ENCODE measurements at places on chromosomes 7 and 10. TPM values are rescaled to one million over a fixed set of nuclear protein-coding genes. Genes with fewer than 3 reads are reported as not detected.

DNA sequence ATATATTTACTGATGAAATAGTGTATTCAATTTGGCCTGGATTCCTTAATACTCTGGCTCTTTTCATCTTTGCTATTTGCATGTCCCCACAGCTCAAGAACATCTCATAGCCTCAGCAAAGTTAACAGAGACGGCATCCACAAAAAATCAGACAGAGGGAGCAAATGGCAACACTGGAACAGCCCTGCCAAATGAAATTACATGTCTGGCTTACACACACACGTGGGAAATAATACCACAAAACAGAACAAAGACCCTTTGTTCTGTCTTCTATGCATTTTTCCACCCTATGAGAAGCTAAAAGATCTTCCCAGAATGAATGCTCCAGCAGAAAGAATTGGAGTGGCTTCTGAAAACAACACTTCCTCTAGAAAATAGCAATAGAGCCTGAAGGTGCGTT is 139.5 kb downstream of the ALOX5 start:
- no peak overlapping the region for H3K4me3 ChIP-seq
- DNase-seq, result no peak
- peaks cover 19% of the 10 kb centered on the region for H3K36me3 ChIP-seq
- no peak overlapping the region for H3K27ac ChIP-seq
- peaks cover 13% of the 10 kb centered on the region for H3K4me1 ChIP-seq

DNA sequence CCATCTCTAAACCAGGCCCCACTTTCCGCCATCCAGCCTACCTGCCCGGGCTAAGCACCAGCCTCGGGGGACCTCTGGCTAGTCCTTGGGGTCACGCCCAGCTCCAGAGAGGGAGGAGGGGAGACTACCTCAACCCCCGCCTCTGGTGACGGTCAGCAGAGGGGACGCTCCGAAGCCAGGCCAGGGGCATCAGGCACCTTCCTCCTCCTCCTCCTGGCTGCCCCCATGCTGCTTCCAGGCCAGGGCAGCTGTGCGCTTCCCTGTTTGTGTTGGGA is 4.0 kb upstream of the SMARCD3 start:
- no peaks in the 10 kb centered on the region for H3K36me3 ChIP-seq
- DNase-seq, result no peak
- H3K27ac ChIP-seq, result no peak overlapping the region
- peaks cover 32% of the 10 kb centered on the region for H3K4me1 ChIP-seq
- H3K4me3 ChIP-seq, result peak overlapping the region; percentile 68

DNA sequence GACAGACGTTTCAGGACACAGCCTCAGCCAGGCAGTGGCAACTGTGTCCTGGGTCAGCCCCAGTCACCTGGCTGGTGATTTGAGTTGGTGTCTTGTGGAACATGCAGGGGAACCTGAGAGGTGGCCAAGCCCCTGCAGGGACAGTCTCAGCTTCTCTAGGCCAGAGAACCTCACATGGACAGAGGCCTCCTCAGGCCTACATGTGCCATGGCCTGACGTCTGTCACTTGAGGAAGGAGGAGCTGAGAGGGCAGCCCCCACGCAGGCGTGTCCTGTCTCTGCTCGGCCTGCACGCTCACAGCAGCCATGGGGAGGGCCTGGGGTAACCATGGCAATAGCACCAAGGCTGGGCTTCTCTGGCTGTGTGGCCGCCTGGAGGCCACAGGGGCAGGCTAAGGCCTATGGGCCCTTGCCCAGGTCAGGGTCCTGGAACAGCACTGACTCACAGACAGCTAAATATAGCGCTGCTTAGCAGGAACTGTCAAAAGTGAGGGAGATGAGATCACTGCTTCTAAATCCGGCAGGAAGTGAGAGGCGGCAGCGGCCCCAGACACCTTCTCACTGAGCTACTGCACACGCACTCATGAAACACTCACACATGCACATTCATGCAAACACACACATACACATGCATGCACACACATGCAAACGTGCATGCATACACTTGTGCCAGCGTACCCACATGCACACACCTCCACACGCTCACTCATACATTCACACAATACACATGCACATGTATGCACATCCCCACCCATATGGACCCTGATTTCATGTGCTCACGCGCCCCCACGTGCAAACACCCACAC is 57.0 kb downstream of the YKT6 start:
- peak; percentile 41 for DNase-seq
- H3K27me3 ChIP-seq, result no peaks in the 10 kb centered on the region
- peaks cover 35% of the 10 kb centered on the region for H3K4me1 ChIP-seq
- H3K36me3 ChIP-seq, result no peaks in the 10 kb centered on the region

GRCh38 chr10:12741360-12741804 is 260.1 kb downstream of the CCDC3 start:
- no peaks in the 10 kb centered on the region for H3K27me3 ChIP-seq
- H3K36me3 ChIP-seq, result peaks cover 17% of the 10 kb centered on the region
- peak overlapping the region; percentile 78 for H3K27ac ChIP-seq
- no peak for DNase-seq
- H3K4me3 ChIP-seq, result no peak overlapping the region

GRCh38 chr10:77405771-77406241 is 231.8 kb downstream of the KCNMA1 start:
- H3K4me3 ChIP-seq, result no peak overlapping the region
- no peaks in the 10 kb centered on the region for H3K4me1 ChIP-seq
- H3K27me3 ChIP-seq, result no peaks in the 10 kb centered on the region
- no peaks in the 10 kb centered on the region for H3K36me3 ChIP-seq
- no peak overlapping the region for H3K27ac ChIP-seq

DNA sequence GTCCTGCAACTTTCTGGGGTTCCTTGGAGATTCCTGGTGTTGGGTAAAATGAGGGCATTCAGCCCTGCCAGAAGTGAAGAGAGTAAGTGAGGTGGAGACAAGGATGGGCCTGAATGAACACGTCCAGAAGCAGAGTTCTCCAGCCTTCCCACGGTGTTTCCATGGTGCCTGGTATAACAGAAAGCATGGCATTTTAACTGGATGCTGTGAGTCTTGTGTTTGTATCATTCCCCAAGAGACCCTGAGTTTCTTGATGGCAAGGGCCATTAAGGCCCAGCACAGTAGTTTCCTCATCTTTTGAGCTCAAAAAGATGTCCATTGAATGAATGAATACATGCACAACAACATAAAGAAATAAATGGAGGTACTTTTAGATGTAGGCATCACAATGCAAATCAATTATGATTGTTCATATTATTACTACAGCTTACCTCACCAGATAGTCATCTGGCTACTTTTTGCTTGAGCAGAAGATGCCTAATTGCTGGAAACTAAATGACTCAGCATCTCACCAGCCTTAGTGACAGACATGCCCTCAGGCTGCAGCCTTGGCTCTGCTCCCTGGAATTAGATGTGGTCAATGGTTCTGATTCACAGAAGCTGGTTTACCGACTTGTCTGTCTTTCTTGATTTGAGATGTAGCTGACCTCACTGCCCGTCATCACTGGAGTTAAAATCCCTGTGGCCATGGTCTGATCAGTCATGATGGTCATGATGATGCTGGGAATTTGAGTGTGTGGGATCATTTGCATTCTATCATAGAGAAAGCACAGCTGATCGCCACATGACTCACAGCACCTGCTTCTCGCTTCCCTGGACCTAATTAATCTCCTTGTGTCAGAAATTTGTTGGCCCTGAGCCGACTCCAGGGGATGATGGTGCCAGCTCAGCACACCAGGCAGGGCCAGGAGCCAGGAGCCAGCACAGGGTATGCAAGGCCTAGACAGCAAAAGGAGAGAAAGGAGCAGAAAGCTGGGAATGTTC is 83.9 kb downstream of the CXCL12 start:
- DNase-seq, result no peak
- H3K4me1 ChIP-seq, result no peaks in the 10 kb centered on the region
- no peak overlapping the region for H3K4me3 ChIP-seq
- no peaks in the 10 kb centered on the region for H3K27me3 ChIP-seq

DNA sequence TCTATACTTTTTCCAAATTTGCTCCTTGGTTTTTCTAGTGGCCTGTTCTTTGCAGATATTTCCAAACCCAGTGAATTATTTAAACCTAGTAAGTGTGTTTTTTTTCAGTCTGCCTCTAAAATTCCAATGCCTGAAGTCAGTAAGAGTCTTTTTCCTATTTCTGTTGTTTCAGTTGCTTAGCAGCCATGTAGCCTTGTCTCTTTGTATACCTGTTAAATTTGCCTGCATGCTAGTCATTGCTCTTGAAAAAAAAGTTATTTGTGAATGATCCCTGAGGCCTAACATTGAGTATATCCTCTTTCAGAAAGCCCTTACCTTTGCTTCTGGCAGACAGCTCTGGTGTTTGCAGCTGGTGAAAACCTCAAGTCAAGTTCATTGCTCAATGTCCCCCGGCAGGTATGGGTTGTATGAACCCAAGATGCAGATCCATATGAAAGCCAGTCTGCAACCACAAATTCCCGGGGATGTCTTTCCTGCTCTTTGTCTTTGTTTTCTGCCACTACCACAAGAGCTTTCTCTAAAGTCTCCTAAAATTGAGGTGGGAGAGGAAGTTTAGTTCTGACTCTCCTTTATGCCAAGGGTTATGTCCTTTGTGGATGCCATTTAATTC is 35.7 kb downstream of the CH25H start:
- no peak overlapping the region for H3K27ac ChIP-seq
- H3K4me3 ChIP-seq, result no peak overlapping the region
- H3K36me3 ChIP-seq, result no peaks in the 10 kb centered on the region
- peaks cover 12% of the 10 kb centered on the region for H3K27me3 ChIP-seq
- H3K4me1 ChIP-seq, result no peaks in the 10 kb centered on the region

GRCh38 chr10:99364125-99364524 is 35.0 kb downstream of the CNNM1 start:
- no peaks in the 10 kb centered on the region for H3K36me3 ChIP-seq
- H3K27me3 ChIP-seq, result no peaks in the 10 kb centered on the region

GRCh38 chr7:3780525-3780924 is 479.5 kb downstream of the SDK1 start:
- no peak overlapping the region for H3K4me3 ChIP-seq
- peaks cover 3% of the 10 kb centered on the region for H3K36me3 ChIP-seq
- DNase-seq, result no peak
- no peak overlapping the region for H3K27ac ChIP-seq
- no peaks in the 10 kb centered on the region for H3K4me1 ChIP-seq
- peaks cover 23% of the 10 kb centered on the region for H3K27me3 ChIP-seq

GRCh38 chr10:103067956-103068355 is 125.1 kb downstream of the NT5C2 start:
- H3K4me1 ChIP-seq, result peaks cover 33% of the 10 kb centered on the region
- H3K27me3 ChIP-seq, result no peaks in the 10 kb centered on the region
- no peak overlapping the region for H3K4me3 ChIP-seq
- H3K36me3 ChIP-seq, result no peaks in the 10 kb centered on the region
- H3K27ac ChIP-seq, result no peak overlapping the region
- DNase-seq, result no peak

GRCh38 chr10:72525277-72525676 is 100.6 kb downstream of the MICU1 start:
- no peaks in the 10 kb centered on the region for H3K27me3 ChIP-seq
- no peaks in the 10 kb centered on the region for H3K4me1 ChIP-seq
- no peak overlapping the region for H3K27ac ChIP-seq
- no peak overlapping the region for H3K4me3 ChIP-seq
- peaks cover 3% of the 10 kb centered on the region for H3K36me3 ChIP-seq

GRCh38 chr7:149598721-149599308 is 101.2 kb upstream of the ZNF746 start:
- peaks cover 57% of the 10 kb centered on the region for H3K36me3 ChIP-seq
- peak overlapping the region; percentile 79 for H3K27ac ChIP-seq
- H3K4me1 ChIP-seq, result peaks cover 30% of the 10 kb centered on the region
- no peaks in the 10 kb centered on the region for H3K27me3 ChIP-seq
- no peak overlapping the region for H3K4me3 ChIP-seq
- DNase-seq, result no peak

DNA sequence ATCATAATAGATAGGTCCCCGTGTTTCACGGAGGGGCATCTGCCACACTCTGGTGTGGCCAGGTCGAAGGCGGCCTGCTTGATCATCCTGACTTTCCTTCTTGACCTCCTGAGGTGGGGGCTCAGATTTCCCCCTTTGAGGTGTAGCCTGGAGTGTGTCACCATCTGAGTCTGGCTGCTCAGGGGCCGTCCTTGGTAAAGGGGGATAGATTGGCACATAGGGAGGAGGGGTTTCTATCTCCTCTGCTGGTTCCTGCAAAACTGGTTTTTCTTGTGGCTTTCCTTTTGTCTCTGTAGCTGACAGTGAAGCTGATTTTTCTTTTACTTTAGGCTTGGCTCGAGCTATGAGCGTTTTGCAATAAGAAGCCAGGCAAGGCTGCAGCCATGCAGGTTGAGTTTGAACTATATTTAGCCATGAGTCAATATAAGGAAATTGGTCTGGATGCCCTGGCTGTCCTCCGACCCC is 7.1 kb upstream of the ZNF117 start:
- H3K27me3 ChIP-seq, result no peaks in the 10 kb centered on the region
- no peak overlapping the region for H3K4me3 ChIP-seq
- no peak overlapping the region for H3K27ac ChIP-seq
- peaks cover 40% of the 10 kb centered on the region for H3K4me1 ChIP-seq
- peaks cover 69% of the 10 kb centered on the region for H3K36me3 ChIP-seq
- no peak for DNase-seq

DNA sequence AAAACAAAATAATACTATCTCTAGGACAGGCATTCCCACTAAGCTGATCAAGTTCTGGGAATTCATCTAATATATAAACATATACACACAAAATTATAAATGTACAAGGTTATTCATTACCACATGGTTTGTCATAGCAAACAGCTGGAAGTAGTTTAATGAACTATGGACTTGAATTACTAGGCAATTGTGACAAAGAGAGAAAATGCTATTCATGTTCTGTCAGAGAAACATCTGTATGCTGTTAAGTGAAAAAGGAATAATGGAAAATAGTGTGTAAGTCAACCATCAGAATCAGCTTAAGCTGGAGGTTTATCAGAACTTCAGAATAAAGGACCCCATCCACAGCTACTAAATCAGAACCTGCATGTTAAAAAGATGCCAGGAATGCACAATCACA is 2.8 kb downstream of the ZNF248 start:
- H3K27ac ChIP-seq, result no peak overlapping the region
- no peak for DNase-seq

DNA sequence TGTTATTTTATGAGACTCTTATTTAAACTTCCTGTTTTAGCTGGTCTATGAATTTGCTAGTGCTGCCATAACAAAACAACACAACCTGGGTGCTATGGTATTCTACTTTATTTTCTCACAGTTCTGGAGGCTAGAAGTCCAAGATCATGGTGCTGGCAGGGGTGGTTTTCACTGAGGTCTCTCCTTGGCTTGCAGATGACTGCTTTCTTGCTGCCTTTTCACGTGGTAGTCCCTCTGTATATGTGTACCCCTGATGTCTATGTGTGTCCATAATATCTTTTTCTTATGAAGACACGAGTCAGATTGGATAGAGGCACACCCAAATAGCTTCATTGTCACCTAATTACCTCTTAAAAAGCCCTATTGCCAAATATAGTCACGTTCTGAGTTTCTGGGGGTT is 270.5 kb downstream of the BMPER start:
- no peak overlapping the region for H3K27ac ChIP-seq
- no peaks in the 10 kb centered on the region for H3K4me1 ChIP-seq
- no peaks in the 10 kb centered on the region for H3K27me3 ChIP-seq
- H3K36me3 ChIP-seq, result no peaks in the 10 kb centered on the region

DNA sequence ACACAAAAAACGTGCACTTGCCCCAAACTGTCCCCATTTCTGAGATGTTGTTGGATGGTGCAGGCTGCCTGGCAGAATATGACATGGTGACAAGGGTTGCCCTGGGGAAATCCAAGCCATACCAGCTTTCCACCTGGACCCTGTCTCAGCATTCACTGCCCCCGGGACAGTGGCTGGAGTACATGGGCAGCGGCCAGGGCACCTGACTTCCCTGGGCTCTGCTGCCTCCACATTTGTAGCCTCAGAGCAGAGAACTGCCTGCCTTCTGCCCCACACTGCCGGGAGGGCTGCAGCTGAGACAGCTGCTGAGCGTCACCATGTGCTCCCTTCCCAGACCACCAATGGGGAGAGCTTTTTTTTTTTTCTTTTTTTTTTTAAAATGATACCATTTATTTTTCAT is 222.9 kb upstream of the ZNF32 start:
- H3K36me3 ChIP-seq, result no peaks in the 10 kb centered on the region
- H3K27ac ChIP-seq, result no peak overlapping the region
- H3K4me1 ChIP-seq, result no peaks in the 10 kb centered on the region

CCM2 gene
- total RNA-seq, result 89.0 TPM

CADPS2 gene
- total RNA-seq, result not detected

SFTPD gene
- total RNA-seq, result not detected

C10orf90 gene
- total RNA-seq, result not detected
